ENCODE measurements at places on chromosomes 1 and 21.

- DNase-seq, result peak; percentile 74
Measured at GRCh38 chr1:119711804-119712341, at the start of gene PHGDH. PHGDH (plus strand) TSS chr1:119711934; CDS start chr1:119712023, 89 bp downstream.

GRCh38 chr1:229365569-229365968 lies 22.7 kb upstream of the CCSAP start:
- DNase-seq, result no peak

DNA sequence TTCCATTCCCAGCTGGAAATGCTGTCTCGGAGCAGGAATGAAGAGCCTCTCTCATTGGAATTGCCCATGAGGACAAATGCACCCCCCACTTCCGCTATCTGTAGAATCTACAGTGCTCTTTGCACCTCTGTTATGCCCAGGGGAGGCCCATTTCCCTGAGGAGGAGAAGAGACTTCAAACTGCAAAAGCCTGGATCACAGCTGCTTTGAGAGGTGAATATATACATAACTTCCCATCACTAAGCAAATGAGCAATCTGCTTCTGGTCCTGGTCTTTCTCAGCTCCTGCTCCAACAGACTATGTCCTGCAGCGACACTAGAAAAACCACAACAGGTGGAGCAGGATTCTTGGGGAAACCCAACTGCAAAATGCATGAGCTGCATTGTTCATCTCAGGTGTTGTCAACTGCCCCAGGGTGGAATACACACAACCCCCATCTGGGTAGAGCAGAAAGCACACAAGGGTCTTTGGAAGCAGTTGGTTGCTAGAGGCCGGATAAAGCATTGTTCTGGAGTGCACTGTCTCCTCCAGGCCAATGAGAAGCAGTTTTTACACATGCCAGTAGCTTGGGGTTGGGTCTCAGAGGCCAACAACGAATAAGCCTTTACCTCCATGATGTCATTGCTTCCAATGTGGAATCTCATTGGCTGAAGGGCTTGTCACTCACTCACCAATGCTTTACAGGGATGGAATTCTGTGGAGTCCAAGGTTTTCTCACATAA lies 67.7 kb upstream of the RAB4A start:
- DNase-seq, result peak; percentile 81

- DNase-seq, result no peak
Measured at GRCh38 chr1:217088521-217089284, 365.5 kb upstream of the ESRRG start.

GRCh38 chr1:167288390-167289074 lies 67.8 kb downstream of the POU2F1 start:
- DNase-seq, result no peak

DNA sequence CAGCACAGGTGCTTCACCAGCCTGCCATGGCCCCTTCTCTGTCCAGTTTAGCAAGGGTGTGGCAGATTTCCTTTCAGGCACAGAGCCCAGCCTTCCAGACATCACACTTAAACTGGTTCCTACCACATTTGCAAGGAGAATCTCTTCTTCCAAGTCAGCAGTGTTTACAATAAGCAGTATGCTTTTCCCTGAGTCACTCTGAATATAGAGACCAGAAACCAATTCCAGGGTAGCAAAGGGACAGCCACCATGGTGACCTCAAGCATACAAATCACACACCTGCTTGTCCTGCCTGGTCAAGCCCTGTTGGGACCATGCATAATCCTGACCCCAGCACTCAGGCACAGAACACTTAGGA lies 8.7 kb upstream of the CBR3 start:
- no peak for DNase-seq

Data from uterus (tissue), 4 donors.